AG09309 (cell line): ENCODE measurements at places on chromosomes 6 and 20.
A peak's percentile ranks its signal among the peaks of the same experiment; 100 is the strongest.

DNA sequence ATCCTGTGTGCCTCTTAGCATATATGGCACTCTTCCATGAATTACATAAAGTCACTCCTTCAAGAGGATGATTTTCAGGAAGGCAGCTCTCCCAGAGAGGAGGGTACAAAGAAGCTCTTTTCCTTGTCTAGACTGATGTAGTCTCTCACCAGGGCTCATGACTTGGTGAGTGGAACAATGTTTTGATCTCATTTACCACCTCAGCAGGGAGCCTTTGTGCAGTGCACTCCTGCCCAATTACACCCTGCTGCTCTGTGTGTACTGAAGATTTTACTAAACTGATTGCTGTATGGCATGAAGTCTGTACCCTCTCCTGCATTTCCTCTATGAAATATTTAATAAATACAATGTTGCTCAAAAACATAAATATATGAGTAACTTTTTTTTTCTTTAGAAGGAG is 598.3 kb upstream of the HS3ST5 start:
- DNase-seq = no peak

DNA sequence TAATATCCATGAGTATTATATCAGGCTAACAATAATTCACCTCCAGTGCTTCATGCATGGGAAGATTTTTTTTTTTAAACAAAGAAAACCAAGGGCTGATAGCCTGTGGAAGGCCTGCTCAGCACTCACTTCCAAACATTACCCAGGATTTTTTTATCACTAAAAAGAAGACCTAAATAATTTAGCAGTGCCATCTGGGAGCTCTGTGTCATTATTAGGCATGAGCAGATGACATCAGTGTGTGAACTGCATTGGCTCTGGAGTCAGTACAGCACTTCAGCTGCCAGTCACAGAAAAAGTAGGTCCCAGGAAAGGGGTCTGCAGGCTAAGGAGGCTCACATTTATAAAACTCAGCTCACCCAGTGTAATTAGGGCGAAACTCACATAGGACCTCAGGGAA is 94.8 kb downstream of the COL21A1 start:
- DNase-seq = no peak

DNA sequence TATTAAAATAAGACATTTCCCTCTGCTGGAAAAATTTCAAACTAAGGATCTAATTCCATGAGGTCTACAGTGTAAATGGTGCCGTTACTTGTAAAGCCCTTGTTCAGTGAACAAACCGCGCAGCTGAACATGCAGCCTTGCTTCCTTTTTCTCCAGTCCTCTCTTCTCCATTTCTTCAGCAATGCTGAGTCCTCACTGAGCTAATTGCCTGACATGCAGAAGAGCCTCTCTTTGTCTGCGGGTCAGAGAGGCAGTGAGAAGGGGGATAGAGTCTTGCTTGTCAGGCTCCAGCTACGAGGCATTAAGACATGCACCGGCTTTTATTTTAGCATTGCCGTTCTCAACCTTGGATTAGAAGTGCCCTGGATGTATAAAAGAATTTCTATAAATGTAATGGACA is 25.7 kb downstream of the ZDHHC14 start:
- no peak for DNase-seq

DNA sequence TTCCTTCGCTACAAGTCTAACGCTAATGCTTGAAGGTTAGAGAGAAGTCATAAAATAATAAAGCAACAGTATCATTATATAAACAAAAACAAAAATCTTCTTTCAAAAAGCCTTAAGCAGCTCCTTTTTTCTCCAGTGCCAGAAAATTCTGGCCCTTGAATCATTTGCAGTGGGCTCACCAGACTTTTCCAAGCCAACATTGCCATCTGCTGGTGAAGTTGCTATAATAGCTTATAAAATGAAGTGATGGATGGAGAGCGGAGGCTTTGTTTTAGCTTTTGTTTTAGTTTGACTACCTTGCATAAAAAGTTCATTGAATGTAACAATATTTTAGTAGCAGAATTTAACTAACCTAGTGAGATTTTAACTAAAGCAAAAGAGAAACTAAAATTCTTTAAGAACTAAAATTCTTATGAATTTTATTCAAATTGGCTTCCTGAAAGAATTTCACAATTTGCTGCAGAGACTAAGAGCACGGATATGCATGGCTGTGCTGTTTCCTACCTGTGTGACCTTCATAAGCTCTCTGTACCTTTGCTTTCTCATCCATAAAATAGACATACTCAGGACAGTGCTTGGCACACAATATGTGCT is 44.8 kb upstream of the SLC2A12 start:
- DNase-seq = peak; percentile 37

GRCh38 chr6:90227213-90227612 is 69.4 kb downstream of the BACH2 start:
- no peak for DNase-seq

DNA sequence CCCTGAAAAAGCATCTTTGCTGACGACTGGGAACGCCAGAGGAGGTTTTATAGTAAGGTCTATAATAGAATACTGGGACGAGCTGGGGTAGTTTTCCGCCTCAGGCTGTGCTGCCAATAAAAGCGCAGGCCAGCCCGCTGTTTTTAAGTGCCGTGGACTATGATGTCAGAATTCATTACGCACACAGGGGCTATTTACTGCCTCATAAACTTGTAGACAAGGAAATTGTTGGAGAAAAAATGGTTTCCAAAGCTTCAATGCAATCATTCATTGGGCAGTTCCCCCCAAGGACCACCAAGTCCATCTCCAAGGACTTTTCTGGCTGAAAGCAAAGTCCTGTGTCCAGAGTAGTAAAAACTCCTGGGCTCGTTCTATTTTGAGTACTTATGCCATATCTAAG is 20.4 kb upstream of the FOXF2 start:
- no peak for DNase-seq

GRCh38 chr6:148313488-148313887 is 29.1 kb upstream of the SASH1 start:
- no peak for DNase-seq
